ENCODE measurements at places on chromosomes 3 and 15.
A peak's percentile ranks its signal among the peaks of the same experiment; 100 is the strongest.

GRCh38 chr15:75361361-75361988 is 6.9 kb downstream of the MAN2C1 start:
- no peak for DNase-seq

DNA sequence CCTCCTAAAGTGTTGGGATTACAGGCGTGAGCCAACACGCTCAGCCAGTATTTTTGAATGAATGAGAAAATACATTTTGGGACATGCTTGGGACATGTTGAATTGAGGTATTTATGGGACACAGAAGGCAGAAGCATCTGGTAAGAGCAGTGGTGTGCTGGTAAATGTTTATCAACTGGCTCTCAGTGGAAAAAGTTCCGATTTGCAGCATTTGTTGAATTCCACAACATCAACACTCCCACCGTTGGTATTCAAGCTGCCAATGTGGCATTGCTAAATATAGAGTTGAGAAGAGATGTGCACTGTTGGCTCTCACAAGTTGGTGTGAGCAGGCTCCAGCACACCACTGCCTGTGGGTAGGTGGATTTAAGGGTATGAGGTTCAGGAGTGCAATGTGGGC is 35.8 kb upstream of the LRRFIP2 start:
- no peak for DNase-seq

- no peak for DNase-seq
Observed at GRCh38 chr15:68421798-68422402, 10.1 kb downstream of the ITGA11 start.

GRCh38 chr3:133276594-133276993 is 123.3 kb upstream of the BFSP2 start:
- no peak for DNase-seq

DNA sequence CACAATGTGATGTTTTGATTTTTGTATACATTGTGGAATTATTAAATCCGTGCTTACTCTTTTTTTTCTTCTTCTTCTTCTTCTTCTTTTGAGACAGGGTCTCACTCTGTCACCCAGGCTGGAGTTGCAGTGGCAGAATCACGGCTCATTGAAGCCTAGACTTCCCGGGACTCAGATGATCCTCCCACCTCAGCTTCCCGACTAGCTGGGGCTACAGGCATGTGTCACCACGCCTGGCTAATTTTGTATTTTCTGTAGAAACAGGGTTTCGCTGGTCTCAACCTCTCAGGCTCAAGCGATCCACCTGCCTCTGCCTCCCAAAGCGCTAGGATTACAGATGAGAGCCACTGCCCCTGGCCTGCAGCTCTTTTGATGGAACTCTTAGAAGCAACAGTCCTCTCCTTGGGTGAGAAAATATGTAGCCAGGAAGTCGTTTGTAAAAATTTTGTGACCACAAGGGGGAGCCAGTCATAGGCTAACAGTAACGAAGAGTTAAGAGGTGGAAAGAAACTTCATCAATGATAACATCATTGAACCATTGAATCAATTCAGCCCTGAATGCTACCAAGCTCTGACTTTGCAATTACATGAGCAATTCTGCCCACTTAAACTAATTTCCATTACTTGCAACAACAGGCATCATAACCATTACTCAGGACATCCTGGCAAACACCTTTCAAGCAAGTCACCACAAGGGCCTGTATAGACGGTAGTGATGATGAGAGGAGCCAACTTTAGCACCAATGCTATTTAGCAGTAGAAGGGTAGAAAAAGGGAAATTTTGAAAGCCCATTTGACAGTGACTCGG is 16.7 kb upstream of the CMTM7 start:
- DNase-seq: peak; percentile 75

DNA sequence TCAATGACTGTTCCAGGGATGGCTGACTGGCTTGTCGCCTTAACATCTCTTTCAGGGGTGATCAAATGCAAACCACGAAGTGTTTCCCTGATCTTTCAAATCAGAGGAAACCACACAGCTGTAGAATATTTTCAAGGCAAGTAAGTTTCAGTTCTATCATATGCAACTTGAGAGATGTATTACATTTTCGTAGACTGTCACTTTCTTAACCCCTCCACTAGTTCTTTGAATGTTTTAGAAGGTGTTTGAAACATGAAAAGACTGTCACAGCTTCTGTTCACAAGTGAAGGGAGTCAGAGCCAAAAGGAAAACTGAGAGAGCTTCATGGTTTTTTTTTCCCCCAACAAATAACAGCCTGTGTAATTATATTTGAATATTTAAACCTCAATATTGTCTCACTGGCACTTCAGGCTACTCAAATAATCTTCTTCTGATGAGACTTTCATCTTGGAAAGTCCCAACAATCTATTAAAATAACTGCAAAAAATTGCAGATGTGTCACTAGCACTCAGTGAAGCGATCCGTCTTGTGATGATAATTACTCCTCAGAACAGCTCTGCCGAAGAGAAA is 25.9 kb upstream of the CAPN7 start:
- no peak for DNase-seq

DNA sequence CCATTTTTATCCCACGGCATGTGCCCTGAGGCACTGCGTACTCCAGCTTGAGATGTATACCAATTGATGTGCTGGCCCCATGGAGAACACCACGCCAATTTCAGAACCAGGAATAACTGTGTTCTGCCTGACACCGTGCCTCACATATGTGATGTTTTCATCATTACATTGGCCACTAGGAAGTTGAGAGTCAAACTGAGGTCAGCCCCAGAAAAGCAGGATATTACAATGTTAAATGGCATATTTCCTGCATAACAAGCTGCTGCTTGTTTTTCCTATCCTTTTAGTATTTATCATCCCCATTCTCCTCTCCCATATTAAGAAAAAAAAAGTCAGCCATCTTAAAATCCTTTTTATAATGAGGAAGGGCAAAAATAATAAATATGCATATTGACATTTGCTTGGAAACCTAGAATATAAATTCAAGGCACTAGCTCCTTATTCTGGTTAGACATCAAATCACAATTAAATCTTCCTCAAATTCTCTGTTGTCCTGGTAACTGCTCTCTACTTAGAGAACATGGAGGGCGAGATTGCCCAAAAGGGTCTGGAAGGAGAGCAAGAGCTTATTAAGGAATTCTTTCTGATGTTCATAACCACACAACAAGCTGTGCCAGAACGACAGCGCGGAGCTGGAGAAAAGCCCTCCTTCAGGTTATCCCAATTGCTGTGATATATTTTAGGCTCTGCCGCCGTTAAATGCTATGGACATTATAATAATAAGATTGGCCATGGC is 112.6 kb downstream of the UACA start:
- no peak for DNase-seq

- DNase-seq: no peak
Observed at GRCh38 chr15:52706091-52706490, 26.9 kb upstream of the ATOSA start.

- no peak for DNase-seq
Observed at GRCh38 chr15:63086271-63086670, 35.4 kb upstream of the LACTB start.

GRCh38 chr15:62060896-62061280 is 641 bp upstream of the VPS13C start:
- no peak for DNase-seq

GRCh38 chr3:49654176-49654825 is 19.9 kb upstream of the APEH start:
- no peak for DNase-seq

GRCh38 chr3:195410546-195410945 is 32.3 kb downstream of the ACAP2 start:
- no peak for DNase-seq

DNA sequence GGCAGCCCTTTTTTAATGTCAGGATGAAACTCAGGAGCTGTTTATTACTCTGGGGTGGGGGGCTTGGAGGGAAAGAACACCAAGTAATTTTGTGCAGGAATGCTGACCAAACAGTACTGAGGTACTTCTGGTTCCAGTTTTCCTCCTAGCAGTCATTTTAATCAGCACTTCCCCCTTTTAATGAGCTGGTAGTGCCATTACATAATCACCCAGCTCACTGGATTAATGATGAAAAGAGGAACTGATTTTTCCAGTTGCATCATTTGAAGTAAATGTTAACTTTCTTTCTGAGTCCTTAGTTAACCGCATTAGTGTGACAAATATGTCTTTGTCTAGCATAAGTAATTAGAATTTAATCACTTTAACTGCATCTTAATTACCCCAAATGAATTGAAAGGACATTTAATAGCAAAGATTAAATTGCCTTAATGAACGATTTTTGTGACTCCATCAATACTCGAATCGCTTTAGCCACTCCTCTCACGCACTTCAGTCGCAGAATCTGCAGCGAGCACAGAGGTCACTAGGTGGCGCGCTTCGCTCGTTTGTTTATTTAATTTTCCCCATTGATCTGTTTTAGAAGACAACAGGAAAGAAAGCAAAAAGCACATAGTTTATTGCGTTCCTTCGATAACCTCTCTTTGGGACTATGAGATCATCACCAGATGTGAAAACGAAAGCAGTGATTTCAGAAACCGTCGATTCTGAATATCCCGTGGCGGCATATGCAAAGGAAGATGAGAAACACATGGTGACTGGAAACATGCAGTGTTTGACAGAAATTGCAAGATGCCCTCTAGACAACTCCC is 9.8 kb downstream of the ONECUT1 start:
- peak; percentile 57 for DNase-seq

- DNase-seq: no peak
Observed at GRCh38 chr3:8503871-8504610, 2.4 kb downstream of the LMCD1 start.

DNA sequence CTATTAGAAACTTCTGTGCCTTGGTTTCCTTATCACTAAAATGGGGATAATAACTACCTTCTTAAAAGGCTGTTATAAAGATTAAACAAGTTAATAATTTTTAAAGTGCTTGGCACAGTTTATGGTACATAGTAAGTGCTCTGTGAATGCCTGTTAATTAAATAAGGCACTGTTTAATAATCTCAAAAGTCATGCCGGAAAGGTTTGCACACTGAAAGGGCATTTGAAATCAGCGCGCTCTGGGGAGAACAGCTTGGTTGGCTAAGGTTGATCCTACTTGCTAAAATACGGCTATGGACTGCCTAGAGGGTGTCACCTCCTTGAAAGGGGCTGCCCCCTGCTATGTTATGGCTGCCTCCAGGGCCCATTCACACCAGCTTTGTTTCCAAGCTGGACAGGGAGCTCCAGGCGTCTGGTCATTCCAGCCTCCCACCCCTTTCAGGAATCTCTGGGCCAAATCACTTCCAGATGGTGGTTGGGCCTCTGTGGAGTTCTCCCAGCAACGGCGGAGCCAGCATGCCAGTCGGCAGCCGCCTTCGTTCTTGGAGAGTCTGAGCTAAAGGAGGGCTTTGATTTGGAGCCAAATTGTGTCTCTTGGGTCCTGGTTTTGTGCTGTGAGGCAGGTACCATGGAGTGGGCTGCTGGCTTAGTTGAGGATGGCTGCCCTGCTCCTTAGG is 5.9 kb downstream of the FLNB start:
- no peak for DNase-seq

GRCh38 chr3:22908989-22909507 is 294.1 kb upstream of the UBE2E2 start:
- no peak for DNase-seq

GRCh38 chr3:115293321-115293720 is 146.2 kb upstream of the ZBTB20 start:
- no peak for DNase-seq

- no peak for DNase-seq
Observed at GRCh38 chr15:43975770-43976169, 149.0 kb downstream of the WDR76 start.

- no peak for DNase-seq
Observed at GRCh38 chr3:168061332-168061996, 34.3 kb downstream of the GOLIM4 start.

DNA sequence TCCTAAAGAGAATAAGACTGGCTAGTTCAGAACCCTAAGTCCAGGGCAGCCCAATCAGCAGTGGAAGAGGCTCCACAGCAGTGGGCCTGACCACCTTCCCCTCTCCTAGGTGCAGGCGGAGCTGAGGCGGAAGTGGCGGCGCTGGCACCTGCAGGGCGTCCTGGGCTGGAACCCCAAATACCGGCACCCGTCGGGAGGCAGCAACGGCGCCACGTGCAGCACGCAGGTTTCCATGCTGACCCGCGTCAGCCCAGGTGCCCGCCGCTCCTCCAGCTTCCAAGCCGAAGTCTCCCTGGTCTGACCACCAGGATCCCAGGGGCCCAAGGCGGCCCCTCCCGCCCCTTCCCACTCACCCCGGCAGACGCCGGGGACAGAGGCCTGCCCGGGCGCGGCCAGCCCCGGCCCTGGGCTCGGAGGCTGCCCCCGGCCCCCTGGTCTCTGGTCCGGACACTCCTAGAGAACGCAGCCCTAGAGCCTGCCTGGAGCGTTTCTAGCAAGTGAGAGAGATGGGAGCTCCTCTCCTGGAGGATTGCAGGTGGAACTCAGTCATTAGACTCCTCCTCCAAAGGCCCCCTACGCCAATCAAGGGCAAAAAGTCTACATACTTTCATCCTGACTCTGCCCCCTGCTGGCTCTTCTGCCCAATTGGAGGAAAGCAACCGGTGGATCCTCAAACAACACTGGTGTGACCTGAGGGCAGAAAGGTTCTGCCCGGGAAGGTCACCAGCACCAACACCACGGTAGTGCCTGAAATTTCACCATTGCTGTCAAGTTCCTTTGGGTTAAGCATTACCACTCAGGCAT is 33.7 kb downstream of the VIPR1 start:
- DNase-seq: no peak

DNA sequence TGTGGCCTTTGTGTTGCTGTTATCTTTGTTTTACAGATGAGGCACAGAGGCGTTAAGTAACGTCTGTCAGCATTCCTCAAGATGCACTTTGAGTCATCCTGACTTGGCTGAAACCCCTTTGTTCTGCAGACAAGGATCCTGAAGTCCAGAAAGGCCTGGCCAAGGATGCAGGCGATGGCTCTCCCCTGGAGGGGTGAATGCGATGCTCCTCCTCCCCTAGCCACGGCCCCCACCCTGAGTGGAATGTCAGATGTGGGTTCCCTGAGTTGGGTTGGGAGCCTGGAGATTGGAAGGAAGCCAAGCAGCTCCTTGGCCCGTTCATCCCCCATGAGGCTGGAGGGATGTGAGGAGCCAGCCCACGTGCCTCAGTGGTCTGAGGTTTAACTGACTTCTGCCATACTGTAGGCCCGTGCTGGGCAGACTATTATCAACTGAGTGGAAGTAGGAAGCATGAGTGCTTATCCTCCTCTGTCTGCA is 43.3 kb downstream of the POMGNT2 start:
- DNase-seq: no peak

- DNase-seq: no peak
Observed at GRCh38 chr15:80388326-80388725, 15.9 kb upstream of the ARNT2 start.

DNA sequence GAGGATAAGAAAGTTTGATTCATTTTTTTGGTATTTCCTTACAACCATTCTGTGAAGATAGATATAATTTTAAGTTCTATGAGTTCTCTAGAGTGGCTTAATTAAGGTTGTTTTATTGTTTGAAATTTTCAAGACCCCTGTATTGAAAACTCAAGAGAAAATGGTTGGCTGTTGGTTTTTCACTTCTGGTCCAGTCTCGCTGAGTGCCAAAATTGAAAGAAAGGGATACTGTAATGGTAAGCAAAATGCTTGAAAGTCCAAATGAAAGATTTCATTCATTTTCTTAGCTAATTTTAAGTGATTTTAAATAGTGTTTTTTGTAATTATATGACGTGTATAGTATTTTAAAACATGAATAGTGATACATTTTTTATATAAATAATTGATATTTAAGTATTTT is 7.4 kb downstream of the ARRDC4 start:
- DNase-seq: no peak

Measured in activated gamma-delta T cell treated with Interleukin-2 at 50 U/mL for 16 hours (primary cell).